ENCODE measurements at places on chromosomes 16 and 17.

DNA sequence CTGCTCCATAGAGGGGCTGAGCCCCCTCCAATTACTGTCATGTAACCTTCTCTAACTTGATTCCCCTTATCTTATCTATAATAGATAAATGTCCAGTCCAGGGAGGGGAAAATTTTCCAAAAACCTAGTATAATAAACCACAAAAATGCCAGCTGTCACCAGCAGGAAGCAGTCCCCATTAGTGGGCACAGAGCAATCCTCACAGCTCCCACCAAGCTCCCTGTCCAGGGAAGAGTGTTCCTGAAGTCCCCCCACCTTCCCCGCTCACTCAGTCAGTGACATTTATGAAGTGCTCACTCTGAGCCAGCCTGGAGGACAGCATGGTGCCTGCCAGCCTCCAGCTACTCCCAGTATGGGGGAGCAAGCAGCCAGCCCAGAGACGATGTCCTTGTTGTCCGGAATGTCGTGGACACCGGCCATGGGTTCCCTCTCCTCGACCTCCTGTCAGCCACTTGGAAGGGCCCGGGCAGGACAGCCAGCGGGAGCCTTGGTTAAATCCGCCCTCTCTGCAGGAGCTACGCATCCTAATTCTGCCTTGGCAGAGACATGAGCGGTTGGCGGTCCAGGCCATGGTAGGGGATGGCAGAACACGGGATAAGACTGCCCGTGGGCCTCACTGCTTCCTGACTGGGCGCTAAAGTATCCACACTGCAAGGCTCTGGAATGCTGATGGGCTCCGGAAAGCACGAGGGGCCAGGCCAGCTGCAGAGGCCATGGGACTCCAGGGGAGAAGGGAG lies 102.0 kb upstream of the CDH5 start:
- no peak for DNase-seq

- DNase-seq = no peak
Observed at GRCh38 chr16:2205967-2206313, 686 bp downstream of the MLST8 start.

DNA sequence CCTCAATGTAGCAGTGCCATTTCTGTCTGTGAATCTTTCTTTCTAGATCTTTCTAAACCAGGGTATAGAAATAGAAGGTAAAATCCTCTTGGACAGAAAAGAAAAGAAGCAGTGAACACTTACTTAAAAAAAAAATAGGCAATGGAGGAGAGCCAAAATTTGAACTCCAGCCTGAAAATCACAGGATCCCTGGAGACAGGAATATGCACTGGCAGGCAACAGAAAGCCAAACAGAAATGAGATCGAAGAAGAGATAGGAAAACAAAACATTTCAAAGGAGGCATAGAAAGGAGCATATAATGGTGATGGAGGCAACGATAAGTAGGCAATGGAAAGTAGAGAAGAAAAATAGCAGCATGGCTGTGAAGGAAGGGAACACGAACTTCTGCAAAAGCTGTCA lies 253.7 kb upstream of the HSBP1 start:
- DNase-seq = no peak

- no peak for DNase-seq
Observed at GRCh38 chr16:65875381-65876055, 491.0 kb upstream of the CDH5 start.

DNA sequence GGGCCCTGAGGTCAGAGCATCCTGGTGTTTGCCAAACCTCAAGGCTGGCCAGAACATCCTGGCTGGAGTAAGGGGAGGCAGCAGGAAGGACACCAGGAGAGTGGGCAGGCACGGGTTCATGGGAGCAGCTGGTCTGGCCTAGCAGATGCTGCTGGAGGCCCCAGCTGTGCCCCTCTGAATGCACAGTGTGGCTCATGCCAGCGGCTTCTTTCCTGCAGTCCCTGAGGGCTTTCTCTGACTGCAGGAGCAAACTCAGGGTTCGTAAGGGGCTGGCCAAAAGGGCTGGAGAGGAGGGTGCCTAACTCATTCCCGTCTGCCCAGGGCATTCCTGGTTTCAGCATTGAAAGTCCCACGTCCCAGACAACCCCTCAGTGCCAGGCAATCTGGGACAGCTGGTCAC lies 78.7 kb downstream of the ZDHHC7 start:
- no peak for DNase-seq

- no peak for DNase-seq
Observed at GRCh38 chr17:38745545-38745944, 2.6 kb downstream of the PCGF2 start.

DNA sequence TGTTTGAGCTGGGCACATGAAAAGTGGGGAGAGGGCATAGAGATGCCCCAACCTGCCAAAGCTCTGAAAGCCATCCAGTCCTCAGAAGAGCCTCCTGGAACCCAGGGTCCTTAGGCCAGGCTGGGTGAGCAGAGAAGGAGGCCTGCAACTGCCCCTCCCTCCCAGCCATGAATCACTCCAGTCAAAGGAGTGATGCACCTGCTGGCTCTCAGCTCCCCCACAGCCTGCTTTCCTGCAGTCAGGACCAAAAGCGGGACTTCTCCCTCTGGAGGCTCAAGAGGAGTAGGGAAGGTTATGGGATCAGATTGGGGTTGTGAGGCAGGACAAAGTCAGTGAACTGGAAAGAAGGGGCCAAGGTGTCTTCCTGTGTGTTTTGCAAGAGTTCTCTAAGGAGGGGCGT lies 145.6 kb downstream of the TMEM132E start:
- DNase-seq = no peak

Measured in stimulated activated CD8-positive, alpha-beta memory T cell treated with anti-CD3 and anti-CD28 coated beads, Interleukin-7, amount 100 ng/mL, for 48 hours (primary cell).